ENCODE measurements at places on chromosomes 3 and 15.

GRCh38 chr15:29008846-29009245 lies 123.1 kb downstream of the APBA2 start:
- DNase-seq: no peak

DNA sequence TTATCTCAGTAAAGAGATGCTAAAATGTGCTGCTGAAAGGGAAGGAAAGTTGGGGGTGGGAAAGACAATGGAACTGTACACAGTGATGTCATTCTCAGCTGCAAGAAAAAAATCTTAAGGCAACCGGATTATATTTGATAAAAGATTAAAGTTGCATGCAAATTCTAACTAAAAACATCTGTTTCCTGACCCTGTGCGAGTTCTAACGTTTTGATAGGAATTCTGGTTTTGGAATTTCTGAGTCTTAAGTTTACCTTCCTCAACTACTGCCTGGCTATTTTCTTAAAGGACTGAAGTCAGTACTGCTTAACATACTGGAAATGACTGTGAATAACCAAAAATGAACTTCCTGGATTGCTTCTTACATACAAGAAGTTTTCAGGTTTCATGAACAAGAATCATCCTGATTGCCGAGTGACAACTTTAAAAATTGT lies 115.5 kb downstream of the SLC25A26 start:
- no peak for DNase-seq

GRCh38 chr3:21154911-21155310 lies 596.1 kb downstream of the ZNF385D start:
- DNase-seq: no peak

GRCh38 chr3:55565521-55565920 lies 78.4 kb upstream of the WNT5A start:
- no peak for DNase-seq

GRCh38 chr3:182465301-182466185 lies 327.8 kb upstream of the ATP11B start:
- DNase-seq: no peak

Data from iPS DF 19.7 (cell line).